Activated CD4-positive, alpha-beta memory T cell treated with anti-CD3 and anti-CD28 coated beads, Interleukin-2, amount 10 ng/mL, durations not matched to agents 7 days and 5 days (primary cell): ENCODE measurements at places on chromosomes 13 and 19. TPM values are rescaled to one million over a fixed set of nuclear protein-coding genes. Genes with fewer than 3 reads are reported as not detected.
A peak's percentile ranks its signal among the peaks of the same experiment; 100 is the strongest.

The KLK3 gene
- total RNA-seq: not detected

DNA sequence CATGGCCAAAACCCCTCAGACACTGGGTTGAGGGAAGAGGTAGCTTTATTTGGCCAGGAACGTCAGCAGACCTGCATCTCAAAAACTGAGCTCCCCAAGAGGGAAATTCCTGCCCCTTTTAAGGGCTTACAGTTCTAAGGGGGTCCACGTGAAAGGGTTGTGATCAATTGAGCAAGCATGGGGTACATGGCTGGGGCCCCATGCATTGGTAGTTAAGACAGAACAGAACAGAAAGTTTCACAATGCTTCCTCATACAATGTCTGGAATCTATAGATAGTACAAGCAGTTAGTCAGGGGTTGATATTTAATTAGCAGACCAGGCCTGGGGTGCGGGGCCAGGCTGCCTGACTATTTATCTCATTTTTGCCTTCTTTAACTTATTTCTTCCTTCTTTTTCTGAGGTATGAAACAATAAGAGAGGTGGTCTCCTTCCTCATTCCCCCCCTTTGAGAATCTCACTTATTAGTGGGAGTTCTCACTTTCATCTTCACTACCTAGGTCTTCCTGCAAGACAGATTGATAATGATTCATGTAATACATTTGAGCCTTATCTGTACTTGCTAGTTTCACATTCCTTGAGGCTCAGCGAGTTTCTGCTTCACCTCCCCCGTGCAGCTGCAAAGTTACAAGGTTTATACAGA is 84.8 kb downstream of the SLC25A15 start:
- no peaks in the 10 kb centered on the region for H3K4me1 ChIP-seq
- no peak overlapping the region for H3K4me3 ChIP-seq
- no peak overlapping the region for H3K27ac ChIP-seq
- peaks cover 60% of the 10 kb centered on the region for H3K36me3 ChIP-seq

DNA sequence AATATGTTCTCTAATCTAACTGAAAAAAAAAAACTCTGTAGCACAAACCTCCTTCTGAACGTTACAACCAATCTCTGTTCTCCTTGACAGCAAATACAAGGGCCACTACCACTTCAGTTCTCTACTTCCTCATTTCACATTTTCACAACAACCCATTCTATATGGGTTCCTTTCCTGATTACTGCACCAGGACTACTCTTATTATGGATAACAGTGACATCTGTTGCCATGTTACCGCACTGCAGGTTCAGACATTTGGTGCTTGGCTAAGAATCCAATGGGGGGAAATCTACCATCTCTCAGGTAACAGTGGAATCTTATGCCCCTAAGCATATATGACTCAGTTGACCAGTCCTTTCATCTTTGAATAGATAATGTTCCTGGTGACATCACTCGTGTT is 11.6 kb upstream of the FPR3 start:
- peaks cover 6% of the 10 kb centered on the region for H3K27me3 ChIP-seq
- H3K4me3 ChIP-seq: no peak overlapping the region
- H3K36me3 ChIP-seq: no peaks in the 10 kb centered on the region
- no peak overlapping the region for H3K27ac ChIP-seq

The ADAMTS10 gene
- total RNA-seq: 2.6 TPM

GRCh38 chr13:59409211-59409610 is 754.5 kb downstream of the DIAPH3 start:
- peaks cover 2% of the 10 kb centered on the region for H3K27me3 ChIP-seq
- H3K4me1 ChIP-seq: peaks cover 3% of the 10 kb centered on the region
- no peak for DNase-seq
- no peak overlapping the region for H3K4me3 ChIP-seq
- H3K27ac ChIP-seq: no peak overlapping the region

DNA sequence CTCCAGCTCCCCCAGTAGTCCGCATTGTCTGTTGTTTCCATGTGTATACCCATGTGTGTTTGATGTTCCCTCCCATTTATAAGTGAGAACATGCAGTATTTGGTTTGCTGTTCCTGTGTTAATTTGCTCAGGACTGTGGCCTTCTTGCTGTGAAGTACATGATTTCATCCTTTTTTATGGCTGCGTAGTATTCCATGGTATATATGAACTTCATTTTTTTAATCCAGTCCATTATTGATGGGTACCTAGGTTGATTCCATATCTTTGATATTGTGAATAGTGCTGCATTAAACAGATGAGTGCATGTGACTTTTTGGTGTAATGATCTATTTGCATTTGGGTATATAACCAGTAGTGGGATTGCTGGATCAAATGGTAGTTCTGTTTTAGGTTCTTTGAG is 175.2 kb downstream of the PDS5B start:
- no peaks in the 10 kb centered on the region for H3K4me1 ChIP-seq
- no peak overlapping the region for H3K4me3 ChIP-seq
- no peak overlapping the region for H3K27ac ChIP-seq
- no peaks in the 10 kb centered on the region for H3K27me3 ChIP-seq
- no peak for DNase-seq

The TINCR gene
- 0.38 TPM for total RNA-seq

- no peak overlapping the region for H3K4me3 ChIP-seq
- no peak for DNase-seq
- H3K27ac ChIP-seq: no peak overlapping the region
- peaks cover 31% of the 10 kb centered on the region for H3K36me3 ChIP-seq
- H3K27me3 ChIP-seq: no peaks in the 10 kb centered on the region
- H3K4me1 ChIP-seq: peaks cover 8% of the 10 kb centered on the region
Measured at GRCh38 chr13:91360246-91360751, 12.8 kb downstream of the MIR17HG start.

The ZNF284 gene
- total RNA-seq: 1.8 TPM

DNA sequence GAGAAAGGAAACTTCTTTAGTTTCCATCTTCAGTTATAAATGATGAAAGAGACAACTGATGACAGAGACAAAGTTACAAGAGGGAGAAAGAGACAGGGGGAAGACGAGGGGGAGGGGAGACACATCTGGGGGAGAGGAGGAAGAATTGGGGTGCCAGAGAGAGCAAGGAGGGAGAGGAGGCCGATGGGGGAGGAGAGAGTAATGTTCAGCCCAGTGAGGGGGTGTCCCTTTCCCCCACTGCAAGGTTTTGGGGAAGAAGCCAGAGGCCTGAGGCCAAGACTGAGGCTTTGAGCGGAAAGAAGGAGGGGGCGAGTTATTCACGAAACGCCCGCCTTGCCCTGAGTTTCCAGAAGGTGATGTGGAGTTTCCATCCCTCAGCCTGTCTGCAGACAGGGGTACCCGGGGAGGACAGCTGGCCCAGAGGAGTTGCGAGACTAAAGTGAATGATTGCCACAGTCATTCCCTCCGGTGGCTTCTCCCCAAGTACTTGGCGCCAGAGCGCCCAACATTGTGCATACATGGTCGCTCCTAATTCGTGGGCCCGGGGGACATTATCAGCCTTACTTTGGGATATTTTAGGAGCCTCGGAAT is 558 bp upstream of the PPAN start:
- peak overlapping the region; percentile 88 for H3K4me3 ChIP-seq
- H3K36me3 ChIP-seq: peaks cover 38% of the 10 kb centered on the region
- DNase-seq: peak; percentile 73

DNA sequence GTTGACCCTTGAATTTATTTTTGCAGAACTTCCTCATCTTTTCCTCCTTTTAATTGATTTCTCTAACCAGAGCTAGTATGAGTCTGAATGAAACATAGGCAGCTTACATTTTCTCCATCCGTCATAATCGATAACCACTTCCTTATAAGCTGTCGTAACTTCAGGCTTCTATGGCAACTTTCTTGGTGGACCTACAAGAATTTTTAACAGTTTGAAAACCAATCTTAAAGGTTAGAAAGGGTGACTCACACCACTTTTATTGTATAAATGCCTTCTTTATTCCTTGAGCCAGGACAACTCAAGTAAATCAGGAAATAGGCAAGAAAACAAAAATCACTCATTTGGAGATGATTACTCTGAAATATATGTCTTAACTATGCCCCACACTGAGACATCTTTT is 105.7 kb upstream of the KL start:
- no peak overlapping the region for H3K4me3 ChIP-seq
- peaks cover 5% of the 10 kb centered on the region for H3K27me3 ChIP-seq
- H3K4me1 ChIP-seq: peaks cover 17% of the 10 kb centered on the region
- no peak overlapping the region for H3K27ac ChIP-seq

The RAVER1 gene
- total RNA-seq: 62.1 TPM

DNA sequence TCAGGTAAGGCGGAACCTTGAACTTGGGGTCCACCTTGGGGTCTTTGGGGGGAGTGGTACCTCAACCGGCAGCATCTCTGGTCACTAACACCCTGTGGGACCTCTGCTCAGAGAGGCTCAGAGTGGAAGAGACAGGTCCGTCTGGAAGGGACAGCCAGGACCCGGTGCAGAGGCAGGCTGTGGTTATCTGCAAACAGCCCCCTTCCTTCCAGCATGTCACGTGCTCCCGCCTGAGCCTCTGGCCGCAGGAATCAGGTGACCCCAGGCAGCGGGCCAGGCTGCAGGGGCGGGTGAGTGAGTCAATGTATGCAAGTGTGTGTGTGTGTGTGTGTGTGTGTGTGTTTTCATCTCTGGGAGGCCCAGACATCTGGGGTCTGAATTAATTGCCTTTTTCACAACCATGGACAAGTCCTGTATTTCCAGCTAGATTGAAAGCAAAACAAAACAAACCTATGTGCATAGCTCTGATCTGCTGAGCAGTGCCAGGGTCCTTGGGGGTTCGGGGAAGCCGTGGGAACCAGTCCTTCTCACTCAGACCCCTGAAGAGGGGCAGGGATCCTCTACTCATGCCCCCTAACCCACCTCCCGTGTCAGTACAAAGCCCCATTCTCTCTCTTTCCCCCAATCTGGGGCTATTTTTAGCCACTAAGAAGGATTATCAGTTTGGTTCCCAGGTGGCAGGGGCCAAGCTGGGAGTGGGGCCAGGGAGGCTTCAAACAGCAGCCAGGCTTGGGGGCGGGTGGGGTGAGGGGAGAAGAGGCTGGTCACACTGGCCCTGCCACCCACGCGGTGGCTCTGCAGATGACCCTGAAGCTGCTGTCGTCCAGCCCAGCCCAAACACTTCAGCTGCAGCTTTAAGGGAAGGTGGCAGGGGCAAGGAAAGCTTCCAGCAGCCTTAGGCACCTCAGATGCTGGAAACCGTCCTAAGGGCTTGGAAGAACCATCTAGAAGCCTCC is 31.4 kb downstream of the CERS4 start:
- DNase-seq: peak; percentile 64
- H3K4me3 ChIP-seq: no peak overlapping the region
- peaks cover 15% of the 10 kb centered on the region for H3K4me1 ChIP-seq
- peak overlapping the region; percentile 7 for H3K27ac ChIP-seq

DNA sequence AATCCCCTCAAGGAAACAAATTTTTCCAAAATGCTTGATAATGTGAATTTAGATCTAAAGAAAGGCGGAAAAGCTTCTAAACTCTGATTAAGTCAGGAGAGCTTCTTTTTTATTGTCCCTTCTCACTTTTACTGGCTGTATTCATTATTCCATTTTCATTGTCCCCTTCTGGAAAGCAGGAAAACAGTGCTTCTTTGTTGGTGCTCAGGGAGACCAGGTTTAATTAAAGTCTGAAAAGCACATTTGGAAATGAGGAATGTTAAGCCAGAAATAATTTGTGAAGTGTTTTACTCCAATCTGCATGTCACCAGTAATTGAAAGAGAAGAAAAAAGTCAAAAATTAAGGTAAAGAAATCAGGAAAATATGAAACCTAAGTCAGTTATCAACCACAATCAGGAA is 43.5 kb upstream of the TSC22D1 start:
- no peak overlapping the region for H3K4me3 ChIP-seq
- peaks cover 4% of the 10 kb centered on the region for H3K27me3 ChIP-seq
- no peak overlapping the region for H3K27ac ChIP-seq
- no peaks in the 10 kb centered on the region for H3K4me1 ChIP-seq
- no peak for DNase-seq
